Epithelial cell of prostate (primary cell): ENCODE measurements at places on chromosomes 2 and 18.

DNA sequence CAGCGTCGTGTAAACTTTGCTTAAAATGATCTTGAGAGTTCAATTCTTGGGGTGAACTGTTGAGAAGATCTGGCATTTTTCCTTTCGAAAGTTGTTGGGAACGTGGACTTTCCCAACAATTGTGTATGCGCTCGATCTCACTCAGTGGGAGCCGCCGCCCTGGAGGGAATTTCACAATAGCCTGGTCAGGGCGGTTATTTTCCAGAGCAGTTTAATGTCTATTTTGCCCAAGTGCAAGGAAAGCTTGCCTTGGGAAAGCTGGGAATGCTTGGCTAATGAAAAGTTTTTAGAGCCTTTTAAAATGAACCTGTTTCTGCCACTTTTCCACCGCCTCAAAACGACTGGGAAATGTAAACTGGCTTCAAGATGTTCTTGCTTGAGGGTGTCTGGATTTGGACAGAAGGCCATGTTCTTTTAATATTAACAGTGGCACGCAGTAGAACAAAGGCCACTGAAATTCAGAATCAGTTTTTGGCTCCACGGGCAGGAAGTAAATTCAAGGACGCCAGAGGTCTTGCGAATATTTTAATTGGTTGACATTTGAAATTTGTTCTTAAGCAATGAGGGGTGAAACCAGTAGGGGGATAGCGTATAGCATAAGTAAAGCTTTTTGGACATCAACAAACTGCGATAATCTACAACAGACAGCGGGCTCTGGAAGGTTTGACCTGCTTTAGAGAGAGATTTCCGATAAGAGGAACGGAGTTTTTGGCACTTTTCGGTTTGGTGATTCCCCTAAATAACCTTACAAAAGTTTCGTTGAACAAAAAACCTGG lies 1.2 kb downstream of the CFLAR start:
- DNase-seq = no peak

- DNase-seq = no peak
Measured at GRCh38 chr18:62372156-62372555, 47.0 kb downstream of the TNFRSF11A start.

DNA sequence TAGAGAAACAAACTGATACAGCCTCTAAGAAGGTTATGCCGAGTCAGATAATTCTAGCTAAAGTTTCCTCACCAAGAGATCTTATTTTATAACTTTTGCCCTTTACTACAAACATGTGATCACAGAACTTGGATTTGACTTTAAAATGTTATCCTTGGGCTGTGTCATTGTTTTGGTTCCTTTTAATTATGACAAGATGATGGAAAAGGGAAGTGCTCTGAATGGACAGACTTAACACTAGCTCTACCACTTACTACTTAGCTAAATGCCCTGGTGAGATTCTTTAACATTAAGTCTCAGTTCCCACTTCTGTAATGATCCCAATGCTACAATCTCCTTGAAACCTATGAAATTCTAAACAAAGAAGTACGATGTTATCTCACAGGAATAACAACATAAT lies 69.9 kb downstream of the RTTN start:
- no peak for DNase-seq

DNA sequence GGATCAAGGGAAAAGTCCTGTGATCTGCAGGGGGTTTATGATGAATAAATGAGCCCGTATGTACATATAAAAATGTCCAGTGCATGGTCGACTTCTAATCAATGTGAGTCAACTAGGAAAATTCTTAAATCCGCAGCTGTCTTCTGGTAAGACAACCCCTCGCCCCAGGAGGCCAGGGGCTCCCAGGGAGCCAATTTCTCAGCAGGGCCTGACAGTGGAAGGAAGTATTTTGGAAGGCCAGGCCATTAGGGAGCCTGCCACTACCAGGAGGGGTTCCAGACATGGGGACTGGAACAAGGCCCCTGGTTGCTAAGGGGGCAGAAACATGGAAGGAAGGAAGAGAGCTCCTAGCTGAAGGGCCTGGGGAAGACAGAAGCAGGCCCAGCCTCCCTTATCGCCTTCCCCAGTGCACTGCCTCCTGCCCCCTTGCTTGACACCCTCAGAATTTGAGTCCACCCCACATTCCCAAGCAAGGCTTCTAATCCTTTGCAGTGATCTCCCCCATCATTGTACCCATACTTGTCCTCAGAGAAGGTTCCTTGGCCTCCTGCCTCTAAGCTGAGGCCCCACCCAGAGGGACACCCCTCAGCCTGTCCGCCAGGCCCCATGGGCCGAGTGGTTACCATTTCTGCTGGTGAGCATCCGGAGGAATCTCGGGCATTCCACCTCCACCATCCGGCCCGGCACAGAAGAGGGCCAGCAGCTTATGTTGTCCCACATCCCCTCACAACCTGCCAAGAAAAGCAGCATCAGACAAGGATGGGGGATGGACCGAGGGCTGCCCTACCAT lies 45.9 kb downstream of the SCTR start:
- DNase-seq = no peak

DNA sequence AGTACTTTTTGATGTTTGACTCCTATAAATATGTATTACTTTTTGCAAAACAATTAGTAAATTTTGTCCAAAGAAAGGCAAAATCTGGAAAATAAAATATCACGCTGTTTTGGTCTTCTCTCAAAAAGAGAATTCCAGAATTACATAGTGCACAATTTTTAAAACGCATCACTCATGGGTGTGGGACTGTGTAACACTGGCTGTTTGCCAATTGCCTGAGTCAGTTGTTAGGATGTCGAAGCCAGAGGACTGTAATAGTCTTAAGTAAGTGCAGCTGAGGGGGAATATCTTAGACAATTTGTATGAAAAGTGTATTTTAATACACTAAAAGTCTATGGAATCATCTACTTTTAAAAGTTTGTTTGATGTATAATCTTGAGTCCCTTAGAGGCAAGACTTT lies 24.1 kb upstream of the EPHA4 start:
- no peak for DNase-seq

DNA sequence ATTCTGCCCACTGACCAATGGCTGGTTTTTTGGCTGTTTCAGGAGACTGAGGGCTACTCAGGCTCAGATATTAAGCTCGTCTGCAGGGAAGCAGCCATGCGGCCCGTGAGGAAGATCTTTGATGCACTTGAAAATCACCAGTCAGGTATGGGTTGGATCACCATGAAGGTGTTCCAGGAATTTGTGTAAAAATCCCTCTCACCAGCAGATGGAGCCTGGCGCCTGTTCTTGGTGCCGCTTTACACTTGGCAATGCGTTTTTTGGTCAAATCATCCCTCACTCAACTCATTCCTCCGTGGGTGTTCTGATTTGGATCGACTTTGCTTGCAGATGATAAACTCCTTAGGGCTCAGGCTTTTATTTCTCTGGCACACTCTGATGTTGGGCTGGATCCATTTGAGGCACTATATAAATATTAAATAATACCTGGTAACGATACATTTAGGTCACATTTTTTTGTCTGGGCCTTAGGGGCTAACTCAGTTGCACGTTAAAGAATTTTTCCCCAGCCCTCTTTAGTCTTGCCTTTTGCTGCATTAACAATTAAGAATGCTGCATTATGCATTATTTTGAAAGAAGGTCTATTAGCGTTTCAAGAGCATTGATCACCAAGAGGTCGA lies 50.0 kb downstream of the HDHD2 start:
- peak; percentile 20 for DNase-seq

DNA sequence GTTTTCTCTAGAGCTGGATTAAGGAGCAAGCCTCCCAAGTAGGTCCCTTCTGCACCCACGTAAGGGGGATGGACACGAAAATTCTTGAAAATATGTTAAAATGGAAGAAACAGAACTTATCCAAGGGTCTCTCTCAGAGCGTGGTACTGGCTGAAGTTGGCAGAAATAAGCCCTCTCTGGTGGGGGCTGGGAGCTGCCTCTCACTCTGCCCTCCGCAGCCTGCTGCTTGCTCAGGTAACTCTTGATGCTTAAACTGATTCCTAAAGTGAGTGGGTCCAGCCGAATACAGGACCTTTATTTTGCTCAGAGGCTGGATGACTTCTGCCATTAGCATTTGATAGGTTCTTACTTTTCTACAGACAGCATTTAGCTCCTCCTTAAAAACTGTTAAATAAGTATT lies 78.1 kb downstream of the SPHKAP start:
- DNase-seq = no peak

DNA sequence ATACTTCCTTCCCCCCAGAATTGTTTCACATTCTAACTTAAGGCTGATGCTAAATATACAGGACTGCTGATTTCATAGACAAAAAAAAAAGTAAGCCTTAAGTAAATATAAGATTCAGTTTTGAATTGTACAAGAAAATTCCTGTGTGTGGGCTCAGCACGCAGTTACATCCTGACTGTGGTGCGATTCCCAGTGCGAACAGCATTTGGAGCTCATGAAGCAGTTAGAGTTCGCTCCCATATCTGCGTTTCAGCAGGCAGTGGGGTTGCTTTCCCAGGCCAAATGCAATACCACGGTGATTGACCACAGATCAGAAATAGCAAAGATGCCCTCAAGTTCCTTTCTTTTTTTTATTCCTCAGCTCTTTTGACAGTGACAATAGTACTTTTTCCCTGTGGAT lies 75.6 kb downstream of the SATB2 start:
- no peak for DNase-seq

DNA sequence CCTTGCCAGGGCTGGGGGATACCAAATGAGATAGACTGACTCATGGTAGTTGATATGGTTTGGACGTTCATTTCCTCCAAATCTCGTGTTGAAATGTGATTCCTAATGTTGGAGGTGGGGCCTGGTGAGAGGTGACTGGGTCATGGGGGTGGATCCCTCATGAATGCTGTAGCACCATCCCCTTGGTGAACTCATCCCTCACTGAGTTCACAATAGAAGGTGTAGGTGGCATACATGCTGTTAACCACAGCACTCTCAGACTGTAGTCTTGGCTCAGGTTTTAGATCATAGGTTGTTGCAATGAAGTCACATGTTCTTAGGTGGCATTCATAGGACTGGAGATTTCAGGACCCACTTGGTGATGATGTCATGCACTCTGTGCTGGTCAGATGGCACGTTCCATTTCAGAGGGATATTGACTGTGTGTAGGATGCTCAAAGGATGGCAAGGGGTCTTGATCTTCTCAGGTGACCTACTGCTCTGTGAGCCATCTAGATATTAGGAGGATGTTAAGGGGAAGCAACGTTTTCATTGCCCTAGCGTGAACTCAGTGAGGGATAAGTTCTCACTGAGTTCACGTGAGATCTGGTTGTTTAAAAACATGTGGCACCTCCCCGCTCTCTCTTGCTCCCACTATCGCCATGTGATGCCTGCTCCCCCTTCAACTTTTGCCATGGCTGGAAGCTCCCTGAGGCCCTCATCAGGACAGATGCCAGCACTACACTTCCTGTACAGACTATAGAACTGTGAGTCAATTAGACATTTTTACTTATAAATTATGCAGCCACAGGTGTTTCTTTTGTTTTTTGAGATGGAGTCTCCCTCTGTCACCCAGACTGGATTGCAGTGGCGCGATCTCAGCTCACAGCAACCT lies 73.8 kb upstream of the ACAA2 start:
- DNase-seq = peak; percentile 50

GRCh38 chr2:197072533-197072932 lies 146.0 kb upstream of the PGAP1 start:
- DNase-seq = no peak

- DNase-seq = no peak
Measured at GRCh38 chr2:71460595-71461303, 7.4 kb downstream of the DYSF start.

- DNase-seq = no peak
Measured at GRCh38 chr2:15874854-15875804, 65.2 kb upstream of the MYCN start.

DNA sequence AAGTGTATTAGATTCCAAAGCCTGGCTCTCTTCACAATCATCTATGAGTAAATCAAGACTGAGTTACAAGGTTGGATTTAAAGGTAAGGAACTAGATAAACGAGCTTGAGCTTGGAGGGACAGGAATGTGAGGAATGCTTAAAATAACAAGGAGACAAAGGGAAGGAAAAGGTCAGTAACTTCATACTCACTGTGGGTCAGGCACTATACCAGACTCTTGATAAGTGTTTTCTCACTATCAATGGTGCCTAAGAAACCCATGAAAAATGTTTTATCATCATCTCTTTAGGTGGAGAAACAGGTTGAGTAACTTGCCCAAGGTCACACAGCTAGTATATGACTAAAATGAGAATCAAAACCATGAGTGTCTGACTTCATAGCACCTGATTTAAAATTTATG lies 212.1 kb downstream of the CDH2 start:
- no peak for DNase-seq

DNA sequence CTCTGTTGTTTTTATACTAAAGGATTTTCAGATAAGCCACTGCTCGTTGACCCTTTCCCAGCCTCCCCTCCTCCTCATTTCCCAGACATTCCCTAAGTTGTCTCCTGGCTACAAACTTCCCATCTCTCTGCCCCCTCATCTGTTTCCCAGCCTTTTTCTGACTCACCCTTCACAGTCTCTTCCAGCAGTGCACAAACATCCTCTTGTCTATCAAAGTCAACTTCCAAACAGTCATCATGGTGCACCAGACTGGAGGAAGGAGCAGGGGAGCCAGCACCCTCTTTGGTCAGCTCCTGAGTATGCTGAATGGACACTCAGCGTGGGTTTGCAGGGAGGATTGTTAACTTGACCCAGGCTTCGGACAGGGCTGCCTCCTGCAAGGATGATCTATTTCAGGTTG lies 26.6 kb upstream of the SPRED2 start:
- no peak for DNase-seq

GRCh38 chr2:41127351-41127750 lies 675.5 kb upstream of the SLC8A1 start:
- DNase-seq = no peak

DNA sequence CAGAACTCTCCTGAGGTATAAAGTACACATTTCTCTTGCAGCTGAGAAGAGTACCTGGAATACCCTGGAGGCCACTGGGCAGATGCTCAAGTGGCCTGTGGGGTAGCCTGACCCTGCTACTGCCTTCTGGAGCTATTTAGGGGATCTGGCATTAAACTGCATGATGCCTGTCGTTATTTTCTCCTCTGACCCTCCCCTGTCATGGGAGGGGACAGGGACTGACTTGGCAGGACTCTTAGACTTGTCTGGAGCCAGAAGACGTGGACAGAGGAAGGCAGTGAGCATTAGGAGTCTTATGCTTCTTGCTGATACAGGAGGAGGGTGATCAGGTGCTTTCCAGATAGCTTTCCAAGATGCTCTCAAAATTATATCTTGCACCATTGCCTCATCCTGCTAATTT lies 24.8 kb downstream of the CNRIP1 start:
- DNase-seq = no peak

GRCh38 chr2:230823264-230823964 lies 41.3 kb upstream of the ITM2C start:
- DNase-seq = no peak
